ENCODE measurements at places on chromosomes 7 and 10.

DNA sequence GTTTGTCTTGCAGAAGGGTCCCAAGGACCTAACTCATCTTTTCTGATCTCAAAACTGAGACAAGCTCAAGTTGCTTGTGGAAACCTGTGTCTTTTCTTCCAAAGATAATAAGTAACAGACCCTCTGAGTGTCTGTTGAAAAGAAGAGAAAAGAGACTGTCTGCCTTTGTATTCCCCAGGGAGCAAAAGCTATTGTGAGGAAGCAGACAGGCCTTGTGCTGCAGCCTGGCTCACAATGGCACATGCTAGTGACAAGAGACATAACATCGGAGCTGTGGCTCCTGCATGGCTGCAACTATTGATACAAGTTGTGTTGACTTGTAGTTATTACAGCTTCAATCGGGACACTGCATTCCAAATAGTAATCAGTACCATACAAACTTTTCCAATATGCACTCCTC lies 202.9 kb downstream of the DKK1 start:
- no peak for DNase-seq
- H3K27me3 ChIP-seq, result no peaks in the 10 kb centered on the region
- no peak overlapping the region for H3K4me3 ChIP-seq
- H3K36me3 ChIP-seq, result no peaks in the 10 kb centered on the region

- no peaks in the 10 kb centered on the region for H3K4me1 ChIP-seq
- H3K27ac ChIP-seq, result no peak overlapping the region
- H3K27me3 ChIP-seq, result peaks cover 9% of the 10 kb centered on the region
These were observed 101.0 kb downstream of the CDCA7L start for GRCh38 chr7:21844742-21845141.

DNA sequence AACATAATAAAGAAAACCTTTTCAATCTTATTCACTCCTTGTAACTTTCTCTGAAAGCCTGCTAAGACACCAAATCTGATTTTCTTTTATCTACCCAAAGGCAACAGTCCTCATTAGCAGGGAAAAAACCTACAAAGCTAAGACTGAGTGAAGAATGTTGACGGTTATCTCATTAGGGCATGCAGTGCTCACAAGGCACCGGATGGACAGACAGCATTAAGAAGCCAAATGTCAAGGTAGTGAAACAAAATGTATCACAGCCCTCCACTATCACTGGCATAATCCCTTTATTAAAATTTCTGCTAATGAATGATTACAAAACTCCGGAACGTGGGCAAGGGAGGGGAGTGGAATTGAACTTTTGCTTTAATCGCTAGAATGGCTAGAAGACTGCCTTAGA lies 442.8 kb downstream of the NEBL start:
- H3K27me3 ChIP-seq, result no peaks in the 10 kb centered on the region
- H3K27ac ChIP-seq, result no peak overlapping the region
- H3K4me1 ChIP-seq, result no peaks in the 10 kb centered on the region
- no peak overlapping the region for H3K4me3 ChIP-seq
- DNase-seq, result no peak

DNA sequence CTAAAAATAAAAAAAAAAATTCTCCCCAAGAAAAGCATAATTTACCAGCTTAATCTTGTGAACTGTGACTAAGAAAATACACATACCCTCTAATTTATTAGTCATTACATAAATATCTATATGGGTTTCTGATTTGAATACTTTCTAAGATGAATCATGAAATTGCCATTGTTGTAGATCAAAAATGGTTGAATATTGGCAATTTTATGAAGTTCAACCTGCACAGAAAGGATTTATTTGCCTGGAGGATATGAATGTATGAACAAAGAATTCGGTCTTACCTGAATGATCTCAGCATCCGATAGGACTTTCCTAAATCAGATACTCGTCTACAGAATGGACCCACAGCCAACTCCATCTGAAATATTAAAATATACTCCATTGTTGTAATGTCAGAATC lies 61.5 kb downstream of the HBP1 start:
- no peaks in the 10 kb centered on the region for H3K4me1 ChIP-seq
- no peak overlapping the region for H3K4me3 ChIP-seq
- H3K36me3 ChIP-seq, result peaks cover 15% of the 10 kb centered on the region
- DNase-seq, result no peak
- no peaks in the 10 kb centered on the region for H3K27me3 ChIP-seq

DNA sequence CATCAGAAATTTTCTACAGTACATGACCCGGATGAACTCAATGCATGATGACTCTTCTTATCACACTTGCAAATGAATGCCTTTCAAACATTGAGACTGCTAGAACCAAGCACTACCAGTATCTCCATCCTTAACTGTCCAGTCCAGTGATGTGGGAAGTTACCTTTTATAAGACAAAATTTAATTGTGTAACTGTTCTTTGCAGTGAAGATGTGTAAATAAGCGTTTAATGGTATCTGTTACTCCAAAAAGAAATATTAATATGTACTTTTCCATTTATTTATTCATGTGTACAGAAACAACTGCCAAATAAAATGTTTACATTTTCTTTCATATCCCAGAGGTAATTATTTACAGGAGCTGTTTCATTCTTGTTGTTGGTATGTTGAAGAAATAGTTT lies 40.1 kb downstream of the LGI1 start:
- no peaks in the 10 kb centered on the region for H3K4me1 ChIP-seq
- H3K36me3 ChIP-seq, result no peaks in the 10 kb centered on the region
- no peak overlapping the region for H3K4me3 ChIP-seq

- DNase-seq, result no peak
- H3K27me3 ChIP-seq, result peaks cover 37% of the 10 kb centered on the region
- H3K27ac ChIP-seq, result no peak overlapping the region
- no peak overlapping the region for H3K4me3 ChIP-seq
- H3K36me3 ChIP-seq, result peaks cover 2% of the 10 kb centered on the region
- H3K4me1 ChIP-seq, result no peaks in the 10 kb centered on the region
These were observed 9.5 kb downstream of the AKR1E2 start for GRCh38 chr10:4835494-4835918.

- no peaks in the 10 kb centered on the region for H3K27me3 ChIP-seq
- no peak overlapping the region for H3K27ac ChIP-seq
- H3K36me3 ChIP-seq, result peaks cover 5% of the 10 kb centered on the region
These were observed 30.2 kb upstream of the GJD4 start for GRCh38 chr10:35574924-35575352.

- H3K27ac ChIP-seq, result no peak overlapping the region
- DNase-seq, result no peak
- H3K36me3 ChIP-seq, result peaks cover 1% of the 10 kb centered on the region
- H3K4me1 ChIP-seq, result no peaks in the 10 kb centered on the region
- peaks cover 12% of the 10 kb centered on the region for H3K27me3 ChIP-seq
- no peak overlapping the region for H3K4me3 ChIP-seq
These were observed 37.1 kb upstream of the COMTD1 start for GRCh38 chr10:75272896-75273295.
